ENCODE measurements at places on chromosomes 6 and 20.
A peak's percentile ranks its signal among the peaks of the same experiment; 100 is the strongest.

GRCh38 chr6:13480631-13481501 is 6.5 kb downstream of the GFOD1 start:
- no peak for DNase-seq

DNA sequence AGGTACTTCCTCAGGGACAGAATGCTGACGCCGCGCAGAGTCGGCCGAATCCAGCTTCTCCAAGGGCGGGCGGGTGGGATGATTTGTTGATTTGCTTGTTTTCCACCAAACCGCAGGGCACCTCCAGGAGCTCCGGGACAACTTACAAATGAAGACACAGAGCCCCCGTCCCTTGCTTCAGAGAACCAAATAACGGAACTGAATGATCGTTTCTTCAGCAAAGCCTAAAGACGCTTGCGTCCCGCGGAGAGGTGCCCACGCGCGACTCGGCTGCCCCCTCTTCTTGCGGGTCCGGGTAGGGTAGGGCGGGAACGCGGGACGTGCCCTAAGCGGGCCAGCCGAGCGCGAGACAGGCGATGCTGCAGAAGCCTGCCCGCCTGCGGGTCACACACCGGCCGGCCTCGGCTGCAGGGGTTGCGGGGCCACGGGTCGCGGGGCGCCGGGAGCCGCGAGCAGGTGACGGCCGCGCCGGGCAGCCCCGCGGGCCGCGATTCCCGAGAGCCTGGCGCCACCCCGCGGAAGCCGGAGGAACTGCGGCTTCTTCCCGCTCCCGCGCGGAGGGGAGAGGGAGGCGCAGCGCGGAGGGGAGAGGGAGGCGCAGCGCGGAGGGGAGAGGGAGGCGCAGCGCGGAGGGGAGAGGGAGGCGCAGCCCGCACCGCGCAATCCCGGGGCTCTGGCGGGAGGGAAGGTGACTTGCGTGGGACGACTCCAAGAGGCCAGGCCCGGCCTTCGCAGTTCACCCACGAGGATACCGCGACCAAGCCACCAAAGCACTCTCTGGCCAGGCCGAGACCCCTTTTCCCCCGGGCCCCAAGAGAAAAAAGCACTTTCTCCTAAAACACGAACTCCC is 7.7 kb upstream of the FOXF2 start:
- peak; percentile 44 for DNase-seq

- DNase-seq = no peak
Observed at GRCh38 chr6:168535711-168536110, 94.7 kb downstream of the SMOC2 start.

GRCh38 chr6:141685416-141685815 is 447.3 kb upstream of the GJE1 start:
- no peak for DNase-seq

DNA sequence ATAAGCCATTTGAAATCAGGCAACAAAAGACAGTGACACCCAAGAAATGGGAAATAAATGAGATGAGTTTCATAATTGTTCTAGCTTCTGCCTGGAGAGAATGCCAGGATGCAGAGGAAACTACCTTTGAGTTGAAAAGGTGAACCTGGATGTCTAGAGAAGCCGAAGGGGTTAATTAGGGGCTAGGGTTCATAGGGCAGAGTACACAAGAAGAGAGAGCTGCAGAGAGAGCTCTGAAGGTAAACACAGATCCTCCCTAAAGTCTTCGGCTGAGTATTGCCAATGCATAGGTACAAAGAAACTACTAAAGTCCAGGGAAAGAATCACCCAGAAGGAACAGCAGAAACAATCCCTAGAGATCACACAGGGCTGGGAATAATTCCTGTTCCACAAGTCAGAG is 119.7 kb upstream of the BEND3 start:
- no peak for DNase-seq

DNA sequence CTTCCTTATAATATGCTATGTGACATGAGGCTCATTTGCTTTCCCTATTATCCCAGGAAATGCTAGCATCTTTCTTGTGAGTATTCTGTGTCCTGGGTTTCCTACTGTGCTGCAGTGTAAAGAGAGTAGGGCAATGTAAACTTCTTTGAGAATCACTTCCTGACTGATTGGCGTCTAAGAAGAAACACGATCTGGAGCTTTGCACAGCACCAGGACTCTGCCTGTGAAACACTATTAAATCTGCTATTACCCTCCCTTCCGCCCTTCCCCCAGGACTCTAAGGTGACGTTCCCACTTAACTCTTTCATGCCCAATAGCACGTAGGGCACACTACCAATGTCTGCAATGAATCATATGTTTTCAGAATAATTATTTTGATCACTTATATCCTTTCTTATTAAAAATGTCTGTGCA is 607.3 kb upstream of the CITED2 start:
- DNase-seq = no peak

- DNase-seq = no peak
Observed at GRCh38 chr6:26403893-26404292, 1.8 kb downstream of the BTN3A1 start.

DNA sequence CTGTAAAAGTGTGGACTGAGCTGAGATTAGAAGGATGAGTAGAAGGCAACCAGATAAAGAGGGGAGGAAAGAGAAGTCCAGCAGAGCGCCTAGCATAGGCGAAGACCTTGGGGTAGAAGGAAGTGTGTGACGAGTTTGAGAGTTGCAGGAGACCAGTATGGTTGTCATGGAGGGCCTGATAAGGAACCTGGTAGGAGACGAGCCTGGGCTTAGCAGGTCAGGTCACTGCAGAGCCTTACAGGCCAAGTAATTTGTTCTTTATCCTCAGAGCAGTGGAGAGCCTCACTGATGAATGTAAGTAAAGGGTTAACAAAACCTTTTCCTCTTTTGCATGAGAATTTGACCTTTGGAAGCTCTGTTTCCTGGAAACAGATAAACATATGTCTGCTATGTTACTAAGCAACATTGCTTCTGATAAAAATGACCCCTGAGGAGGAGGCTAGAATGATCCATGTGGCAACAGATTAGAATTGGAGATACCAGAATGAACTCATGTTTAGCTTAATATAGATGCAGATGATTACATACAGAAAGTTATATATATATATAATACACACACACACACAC is 2.9 kb upstream of the TMEM74B start:
- no peak for DNase-seq

DNA sequence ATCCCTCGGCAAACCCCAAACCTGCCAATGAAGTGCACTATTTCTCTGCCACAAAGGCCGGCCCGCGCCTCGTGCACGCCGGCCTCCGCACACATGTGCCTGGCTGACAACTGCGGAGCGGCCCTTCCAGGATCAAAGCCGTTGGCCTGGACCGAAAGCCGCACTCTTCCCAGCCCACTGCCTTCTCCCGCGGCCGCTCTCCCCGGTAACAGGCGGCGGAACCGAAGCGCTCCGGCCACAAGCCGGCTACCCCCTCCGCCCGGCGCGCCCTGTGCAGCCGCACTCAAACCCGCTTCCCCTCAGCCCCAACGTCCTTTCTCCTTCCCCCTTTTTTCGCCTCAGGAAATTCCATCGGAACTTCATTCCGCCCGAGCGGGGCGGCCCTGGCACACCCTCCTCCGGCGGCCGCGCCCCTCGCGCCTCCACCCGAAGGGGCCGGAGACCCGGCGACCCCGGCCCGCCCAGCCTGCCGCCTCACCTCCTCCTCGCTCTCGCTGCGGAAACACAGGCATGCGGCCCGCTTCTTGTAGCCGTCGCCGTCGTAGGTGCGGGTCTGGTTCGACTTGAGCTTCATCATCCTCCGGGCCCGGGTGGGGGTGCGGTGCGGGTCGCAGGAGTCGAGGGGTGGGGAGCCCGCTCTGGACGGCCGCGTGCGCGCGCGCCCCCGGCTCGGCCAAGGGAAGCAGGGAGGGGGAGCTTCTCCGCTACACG is 528 bp downstream of the NUDT3 start:
- peak; percentile 26 for DNase-seq

DNA sequence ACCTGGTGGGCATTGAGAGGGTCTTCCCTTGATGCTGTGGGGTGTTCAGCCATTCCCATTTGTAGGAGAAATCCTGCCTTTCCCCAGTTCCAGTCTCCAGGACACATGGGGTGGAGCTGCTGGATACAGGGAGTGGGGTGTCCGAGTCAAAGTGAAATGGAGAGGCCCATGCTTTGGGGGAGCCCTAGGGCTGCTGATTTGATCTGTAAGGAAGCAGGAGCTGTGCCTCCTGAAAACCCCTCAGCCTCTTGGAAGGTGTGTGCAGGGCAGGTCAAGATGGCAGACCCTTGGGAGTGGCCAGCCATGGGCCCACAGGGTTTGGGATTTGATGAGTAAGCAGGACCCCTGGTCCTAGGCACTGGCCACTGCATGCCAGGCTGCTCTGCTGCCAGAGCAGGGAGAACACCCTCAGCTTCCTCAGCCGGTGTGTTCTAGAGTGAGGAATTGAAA is 82.0 kb downstream of the SERAC1 start:
- no peak for DNase-seq

DNA sequence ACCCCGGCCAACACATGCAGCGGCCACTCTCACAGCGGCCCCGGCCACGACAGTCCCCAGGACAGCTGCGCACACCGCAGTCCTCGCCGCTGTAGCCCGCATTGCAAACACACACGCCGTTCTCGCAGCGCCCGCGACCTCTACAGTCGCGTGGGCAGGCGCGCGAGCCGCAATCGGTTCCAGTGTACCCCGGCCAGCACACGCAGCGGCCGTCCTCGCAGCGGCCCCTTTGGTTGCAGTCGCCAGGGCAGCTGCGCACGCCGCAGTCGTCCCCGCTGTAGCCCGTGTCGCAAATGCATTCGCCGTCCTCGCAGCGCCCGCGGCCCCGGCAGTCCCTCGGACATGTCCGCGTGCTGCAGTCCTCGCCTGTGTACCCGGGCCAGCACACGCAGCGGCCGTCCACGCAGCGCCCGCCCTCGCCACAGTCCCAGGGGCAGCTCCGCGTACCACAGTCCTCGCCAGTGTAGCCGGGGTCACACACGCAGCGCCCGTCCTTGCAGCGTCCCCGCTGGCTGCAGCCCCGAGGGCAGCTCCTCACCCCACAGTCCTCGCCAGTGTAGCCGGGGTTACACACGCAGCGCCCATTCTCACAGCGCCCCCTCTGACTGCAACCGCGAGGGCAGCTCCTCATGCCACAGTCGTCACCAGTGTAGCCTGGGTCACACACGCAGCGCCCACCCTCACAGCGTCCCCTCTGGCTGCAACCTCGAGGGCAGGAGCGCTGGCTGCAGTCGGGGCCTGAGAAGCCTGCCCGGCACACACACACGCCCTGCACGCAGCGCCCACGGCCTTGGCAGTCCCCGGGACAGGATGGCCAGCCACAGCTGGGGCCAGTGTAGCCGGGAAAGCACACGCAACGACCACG is 12.5 kb downstream of the TNXB start:
- DNase-seq = no peak

- DNase-seq = no peak
Observed at GRCh38 chr6:44775121-44775520, 387.6 kb downstream of the CDC5L start.

DNA sequence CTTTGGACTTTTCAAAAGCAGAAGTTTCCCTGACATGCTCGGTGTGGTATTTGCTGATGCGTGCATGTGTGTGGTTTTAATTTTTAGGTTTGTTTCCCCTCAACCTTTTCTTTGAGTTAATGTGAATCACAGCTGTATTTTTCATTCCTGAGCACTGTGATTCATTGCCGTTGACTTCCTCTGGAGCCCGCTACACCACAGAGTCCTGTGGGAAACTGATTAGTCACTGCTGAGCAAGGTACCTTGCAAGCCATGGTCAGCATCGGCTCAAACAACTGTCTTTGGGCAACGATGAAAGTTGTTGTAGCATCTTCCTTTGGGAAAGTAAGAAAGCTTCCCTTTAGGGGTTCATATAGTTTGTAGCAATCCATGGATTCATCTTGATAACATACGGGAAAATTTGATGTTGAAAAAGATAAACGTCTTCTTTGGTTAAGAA is 57.5 kb downstream of the RIN2 start:
- DNase-seq = no peak

DNA sequence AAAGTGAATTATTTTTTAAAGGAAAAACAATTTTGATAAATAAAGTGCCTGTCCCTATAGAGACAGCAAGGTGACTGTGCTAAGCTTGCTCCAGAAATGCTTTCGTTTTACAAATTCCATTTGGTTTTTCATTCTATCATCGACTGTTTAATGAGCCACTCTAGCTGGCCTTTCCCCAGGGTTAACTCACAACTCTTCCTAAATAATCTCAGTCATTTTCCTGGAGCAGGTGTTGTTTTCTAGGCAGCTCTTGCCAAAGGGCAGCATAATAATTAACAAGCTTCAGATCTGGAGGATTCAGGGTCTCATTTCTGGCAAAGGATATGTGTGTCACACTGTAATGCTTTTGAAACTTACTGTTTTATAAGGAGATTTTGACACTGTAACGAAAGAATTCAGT is 184.2 kb downstream of the KHDC1L start:
- DNase-seq = no peak

- DNase-seq = no peak
Observed at GRCh38 chr6:38671885-38672467, 31.0 kb downstream of the GLO1 start.

- no peak for DNase-seq
Observed at GRCh38 chr6:105806486-105806920, 279.6 kb upstream of the PRDM1 start.

DNA sequence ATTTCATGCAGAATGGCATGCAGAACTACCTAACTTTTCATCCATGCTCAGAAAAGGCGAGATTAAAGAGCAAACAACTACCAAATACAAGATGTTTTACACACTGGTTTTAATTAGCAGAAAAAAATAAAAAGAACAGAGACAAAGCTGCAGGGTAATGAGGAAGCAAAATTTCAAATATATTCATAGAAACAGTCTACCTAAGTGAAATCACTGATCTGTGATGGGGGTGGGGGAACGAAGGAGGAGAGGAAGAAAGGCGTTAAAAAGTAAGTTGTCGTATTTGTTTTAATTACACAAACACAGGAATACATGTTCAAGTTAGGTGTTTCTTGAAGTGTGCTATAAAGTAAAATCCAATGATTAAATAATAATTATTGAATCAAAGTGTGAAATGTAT is 42.1 kb downstream of the MAP3K7 start:
- DNase-seq = no peak

GRCh38 chr6:125948455-125948854 is 8.1 kb upstream of the HINT3 start:
- DNase-seq = no peak

GRCh38 chr6:89082486-89082891 is 1.9 kb downstream of the PNRC1 start:
- DNase-seq = no peak

DNA sequence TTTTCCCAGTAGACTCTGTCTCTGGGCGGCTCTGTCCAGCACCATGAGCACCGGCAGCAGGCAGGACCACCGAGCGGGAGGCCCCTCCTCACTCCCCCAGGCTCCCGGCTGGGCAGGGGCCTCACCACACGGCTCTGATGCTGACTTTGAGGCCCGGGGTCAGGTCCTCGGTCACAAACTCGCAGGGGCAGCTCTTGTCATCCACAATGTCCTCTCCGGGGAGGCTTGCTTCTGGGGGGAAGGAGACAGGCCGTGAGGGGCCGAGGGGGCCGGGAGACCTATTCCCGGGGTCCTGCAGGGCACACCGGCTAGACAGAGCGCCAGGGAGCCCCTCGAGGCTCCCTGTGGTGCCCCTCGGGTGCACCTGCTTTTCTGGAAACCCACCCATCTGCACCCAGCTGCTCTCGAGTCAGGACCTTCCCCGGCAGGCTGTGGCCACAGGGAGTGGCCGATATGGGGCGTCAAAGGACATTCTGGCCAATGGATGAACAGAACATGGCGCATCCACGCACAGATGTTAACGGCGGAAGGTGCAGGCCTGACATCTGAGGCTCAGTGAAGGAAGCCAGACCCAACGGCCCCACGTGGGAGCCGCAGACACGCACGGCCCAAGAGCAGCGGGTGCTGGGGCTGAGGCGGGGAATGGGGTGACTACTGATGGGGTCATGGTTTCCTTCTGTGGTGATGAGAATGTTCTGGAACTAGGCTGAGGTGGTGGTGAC is 53.0 kb upstream of the CHRNA4 start:
- DNase-seq = no peak

GRCh38 chr20:52965380-52965779 is 6.8 kb upstream of the TSHZ2 start:
- no peak for DNase-seq
